ENCODE measurements at places on chromosomes 7 and 10.

DNA sequence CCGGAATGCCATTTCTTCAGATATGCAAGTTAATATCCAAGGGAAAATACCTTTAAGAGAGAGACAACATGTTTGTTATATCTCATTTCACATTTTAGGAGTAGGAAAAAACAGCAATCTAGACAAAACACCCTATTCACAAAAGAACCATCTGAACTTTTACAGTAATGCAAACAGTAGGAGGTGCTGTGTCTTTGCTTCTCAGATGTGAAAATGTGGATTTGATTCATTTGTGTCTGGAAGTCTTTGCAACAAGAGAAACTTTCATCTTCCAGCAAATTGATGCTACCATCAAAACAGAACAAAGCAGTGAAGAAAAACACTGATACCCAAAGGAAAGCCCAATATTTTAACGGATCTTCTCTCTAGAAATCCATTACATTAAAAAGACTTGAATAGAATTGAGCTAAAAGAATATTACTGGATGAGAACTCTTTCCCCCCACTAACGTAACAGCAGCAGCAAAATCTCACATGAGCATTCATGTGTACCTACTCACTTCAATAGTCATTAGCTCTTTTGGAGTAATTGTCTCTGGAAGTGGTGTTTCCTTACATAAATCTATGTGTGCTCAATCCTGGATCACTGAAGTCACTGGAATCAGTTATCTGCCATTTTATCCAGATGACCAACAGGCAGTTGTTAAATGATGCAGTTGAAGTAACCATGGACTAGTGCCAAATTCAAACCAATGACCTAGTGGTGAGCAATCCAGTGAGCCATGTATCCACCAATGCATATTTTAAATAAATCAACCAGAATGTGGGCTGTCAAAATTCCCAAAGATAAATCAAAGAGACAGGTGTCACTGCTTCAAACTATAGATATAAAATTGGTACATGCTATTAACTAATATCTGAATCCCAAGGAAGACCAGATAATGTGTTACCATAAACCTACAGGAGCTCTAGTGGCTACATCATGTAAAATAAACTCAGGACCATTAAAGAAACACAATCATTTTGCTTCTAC lies 1.8 kb downstream of the SEMA3C start:
- no peak for DNase-seq

GRCh38 chr10:12181065-12181775 lies 14.5 kb downstream of the NUDT5 start:
- DNase-seq: no peak

DNA sequence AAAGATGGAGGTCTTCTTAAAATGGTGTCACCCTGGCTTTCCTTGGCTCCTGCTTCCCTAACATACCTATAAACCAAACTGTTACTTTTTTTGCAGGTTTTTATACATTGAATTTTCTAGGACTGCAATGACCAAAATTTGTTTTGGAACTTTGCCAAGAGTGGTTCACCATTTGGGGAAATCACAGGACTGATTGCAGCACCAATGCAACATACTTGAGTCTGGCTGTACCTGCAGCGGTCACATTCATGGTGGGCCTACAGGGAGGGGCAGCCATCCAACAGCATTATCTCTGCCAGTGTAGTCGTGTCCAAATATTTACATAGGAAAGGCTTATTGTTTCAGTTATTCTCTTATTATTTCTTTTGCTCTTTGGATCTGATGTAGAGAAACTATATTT lies 69.0 kb downstream of the HACD1 start:
- DNase-seq: no peak

DNA sequence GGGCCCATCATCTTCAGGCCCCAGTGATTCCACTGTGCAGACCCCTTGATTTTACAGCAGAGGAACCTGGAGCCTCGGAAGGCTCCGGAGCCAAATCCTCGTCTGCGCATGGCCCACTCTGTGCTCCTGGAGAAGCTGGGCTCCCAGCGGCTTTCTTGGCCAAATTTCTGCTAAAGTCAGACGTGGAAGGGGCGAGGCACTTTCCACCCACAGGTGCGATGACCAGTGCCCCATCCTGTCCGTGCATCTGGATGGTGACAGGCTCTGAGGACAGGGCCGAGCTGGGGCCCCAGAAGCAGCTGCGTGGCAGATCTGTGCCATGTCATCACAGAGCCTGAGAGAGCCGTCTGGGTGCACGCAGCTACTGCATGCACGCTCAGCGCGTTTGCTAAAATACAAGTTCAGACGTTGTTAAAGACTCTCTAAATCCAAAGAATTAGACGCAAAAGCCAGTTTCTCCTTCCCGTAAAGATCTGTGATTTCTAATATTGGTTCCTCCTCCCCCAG lies 57.2 kb downstream of the JAKMIP3 start:
- DNase-seq: no peak

DNA sequence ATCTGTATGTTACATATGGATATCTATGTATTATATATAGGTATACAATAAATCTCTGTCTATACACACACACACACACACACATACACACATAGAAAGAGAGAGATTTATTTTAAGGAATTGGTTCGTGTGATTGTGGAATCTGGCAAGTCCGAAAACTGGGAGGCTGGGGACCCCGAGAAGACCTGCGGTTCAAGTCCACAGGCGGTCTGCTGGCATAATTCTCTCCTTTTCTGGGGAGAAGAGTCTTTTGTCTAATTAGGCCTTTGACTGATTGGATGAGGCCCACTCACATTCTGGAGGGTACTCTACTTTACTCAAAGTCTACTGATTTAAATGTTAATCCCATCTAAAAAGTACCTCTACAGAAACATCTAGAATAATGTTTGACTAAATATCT lies 65.1 kb downstream of the PAPSS2 start:
- DNase-seq: no peak

GRCh38 chr7:47636433-47637175 lies 54.7 kb upstream of the TNS3 start:
- peak; percentile 73 for DNase-seq

DNA sequence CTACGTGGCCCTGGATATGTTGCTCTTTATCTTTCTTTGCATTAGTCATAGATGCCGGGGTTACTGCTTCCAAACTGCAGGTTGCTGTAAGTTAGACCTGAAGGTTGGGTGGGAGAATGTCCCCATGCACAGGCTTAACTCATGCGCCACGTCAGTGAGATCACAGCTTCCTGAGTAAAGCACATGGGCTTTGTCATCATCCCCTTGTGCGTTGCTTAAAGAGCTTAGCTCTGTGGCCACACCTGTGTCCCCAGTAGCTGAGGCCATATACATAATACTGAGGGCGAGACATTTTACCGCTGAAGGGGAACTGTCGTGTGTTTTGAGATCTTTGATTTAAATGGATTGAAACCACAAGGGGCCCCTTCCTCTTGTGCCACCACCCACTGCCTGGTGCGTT lies 45.8 kb upstream of the BTBD16 start:
- DNase-seq: no peak

GRCh38 chr7:29341156-29341555 lies 146.6 kb downstream of the CHN2 start:
- DNase-seq: no peak

DNA sequence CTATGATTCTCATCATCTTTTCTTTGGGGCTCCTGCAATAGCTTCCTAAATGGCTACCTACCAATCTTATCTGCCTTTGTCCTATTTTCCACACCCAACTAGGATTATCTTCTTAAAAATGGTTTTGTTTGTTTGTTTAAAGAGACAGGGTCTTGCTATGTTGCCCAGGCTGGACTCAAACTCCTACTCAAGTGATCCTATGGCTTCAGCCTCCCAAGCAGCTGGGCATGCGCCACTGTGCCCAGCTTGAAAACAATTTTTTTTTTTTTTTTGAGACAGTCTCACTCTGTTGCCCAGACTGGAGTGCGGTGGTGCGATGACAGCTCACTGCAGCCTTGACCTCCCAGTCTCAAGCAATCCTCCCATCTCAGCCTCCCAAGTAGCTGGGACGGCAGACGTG lies 14.9 kb downstream of the DNMBP start:
- no peak for DNase-seq

DNA sequence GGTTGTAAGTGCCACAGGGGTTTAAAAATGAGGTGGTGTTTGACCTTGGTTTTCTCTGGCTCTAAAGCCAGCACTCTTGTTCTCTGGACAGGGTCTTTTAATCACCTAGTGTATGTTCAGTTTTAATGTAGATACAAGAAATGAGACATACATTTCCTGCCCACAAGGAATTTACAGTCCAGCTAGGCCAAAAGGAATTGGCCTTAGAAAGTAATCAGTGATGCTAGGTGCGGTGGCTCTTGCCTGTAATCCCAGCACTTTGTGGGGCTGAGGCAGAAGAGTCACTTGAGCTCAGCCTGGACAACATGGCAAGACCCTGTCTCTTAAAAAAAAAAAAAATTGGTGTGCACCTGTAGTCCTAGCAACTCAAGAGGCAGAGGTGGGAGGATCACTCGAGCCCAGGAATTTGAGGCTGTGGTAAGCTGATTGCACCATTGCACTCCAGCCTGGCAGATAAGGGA lies 100.2 kb downstream of the LRMDA start:
- no peak for DNase-seq

DNA sequence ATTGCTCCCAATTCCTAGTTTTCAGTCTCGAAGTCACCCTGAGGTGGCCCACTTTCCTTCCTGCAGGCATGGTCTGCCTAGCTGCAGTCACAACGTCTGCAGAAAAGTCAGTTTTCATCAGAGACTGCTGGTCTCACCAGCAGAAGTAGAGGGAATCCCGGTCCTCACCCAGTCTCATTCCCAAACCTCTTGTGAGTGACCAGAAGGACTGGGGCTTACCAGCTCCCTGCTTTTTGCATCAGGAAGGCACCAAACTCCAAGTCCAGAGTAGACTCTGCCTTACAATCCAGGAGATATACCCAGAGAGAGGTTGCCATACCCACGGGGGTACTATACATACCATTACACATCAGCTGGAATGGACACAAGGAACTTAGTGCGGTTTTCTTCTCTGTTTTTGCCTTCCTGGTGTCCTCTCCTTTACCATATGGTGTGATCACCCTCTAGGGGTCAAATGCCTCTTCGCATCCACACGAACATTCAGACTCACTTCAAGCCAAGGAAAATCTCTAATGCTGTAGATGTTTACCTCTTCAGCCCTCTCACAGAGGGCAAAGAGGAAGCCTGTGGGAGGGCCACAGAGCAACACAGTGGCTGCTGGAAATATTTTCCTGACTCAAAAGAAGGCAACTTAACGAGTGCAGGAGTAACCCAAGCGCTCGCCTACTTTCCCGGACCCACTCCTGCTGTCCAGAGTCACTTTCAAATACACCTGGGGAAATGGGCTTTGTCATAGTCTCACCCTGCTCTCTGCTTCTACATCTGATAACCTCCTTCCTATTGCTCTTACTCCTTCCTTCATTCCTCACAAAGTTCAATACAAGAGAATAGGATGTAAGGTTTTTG lies 220.9 kb downstream of the C7orf25 start:
- DNase-seq: peak; percentile 66

GRCh38 chr10:88466786-88467185 lies 116.3 kb downstream of the RNLS start:
- DNase-seq: no peak

GRCh38 chr10:11698691-11699549 lies 43.3 kb upstream of the ECHDC3 start:
- DNase-seq: no peak

GRCh38 chr10:126929391-126929790 lies 24.2 kb downstream of the DOCK1 start:
- no peak for DNase-seq

GRCh38 chr10:58570979-58571378 lies 58.3 kb downstream of the BICC1 start:
- no peak for DNase-seq

DNA sequence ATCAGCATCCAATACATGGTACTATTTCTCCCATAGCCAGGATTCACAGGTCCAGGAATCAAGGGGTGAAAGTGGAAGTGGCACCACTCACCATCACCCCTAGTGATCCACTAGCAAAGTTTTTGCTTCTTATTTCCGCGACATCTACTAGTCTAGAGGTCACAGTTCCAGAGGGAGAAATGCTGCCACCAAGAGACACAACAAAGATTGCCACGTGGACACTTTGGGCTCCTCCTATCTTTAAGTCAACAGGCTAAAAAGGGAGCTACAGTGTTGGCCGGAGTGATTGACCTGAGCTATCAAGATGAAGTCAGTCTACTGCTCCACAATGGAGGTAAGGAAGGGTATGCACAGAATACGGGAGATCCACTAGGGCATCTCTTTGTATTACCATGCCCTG lies 178.2 kb downstream of the AKR1D1 start:
- DNase-seq: no peak

DNA sequence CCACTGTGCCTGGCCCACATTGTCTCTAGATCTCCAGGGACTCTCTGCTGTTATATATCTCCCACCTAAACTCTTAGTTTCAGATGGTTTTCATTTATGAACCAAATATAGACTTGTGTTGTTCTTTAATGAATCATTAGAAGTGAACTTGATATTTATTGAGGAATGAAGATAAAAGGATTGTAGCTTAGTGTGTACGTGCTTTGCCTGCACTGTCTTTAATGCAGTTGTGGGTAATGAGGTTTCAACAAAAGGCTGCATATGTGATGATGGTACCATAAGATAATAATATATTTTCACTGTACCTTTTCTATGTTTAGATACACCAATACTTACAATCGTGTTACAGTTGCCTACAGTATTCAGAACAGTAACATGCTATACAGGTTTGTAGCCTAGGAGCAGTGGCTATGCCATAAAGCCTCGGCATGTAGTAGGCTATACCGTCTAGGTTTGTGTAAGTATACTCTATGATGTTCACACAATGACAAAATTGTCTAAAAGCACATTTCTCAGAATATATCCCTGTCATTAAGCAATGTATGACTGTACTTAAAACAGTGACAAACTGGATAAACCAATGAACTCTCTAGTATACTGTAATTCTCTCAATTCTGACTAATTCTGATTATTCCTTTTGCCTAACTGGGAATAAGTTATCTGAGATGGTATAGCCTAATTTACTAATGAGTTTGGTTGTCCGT lies 25.2 kb downstream of the VCL start:
- no peak for DNase-seq

DNA sequence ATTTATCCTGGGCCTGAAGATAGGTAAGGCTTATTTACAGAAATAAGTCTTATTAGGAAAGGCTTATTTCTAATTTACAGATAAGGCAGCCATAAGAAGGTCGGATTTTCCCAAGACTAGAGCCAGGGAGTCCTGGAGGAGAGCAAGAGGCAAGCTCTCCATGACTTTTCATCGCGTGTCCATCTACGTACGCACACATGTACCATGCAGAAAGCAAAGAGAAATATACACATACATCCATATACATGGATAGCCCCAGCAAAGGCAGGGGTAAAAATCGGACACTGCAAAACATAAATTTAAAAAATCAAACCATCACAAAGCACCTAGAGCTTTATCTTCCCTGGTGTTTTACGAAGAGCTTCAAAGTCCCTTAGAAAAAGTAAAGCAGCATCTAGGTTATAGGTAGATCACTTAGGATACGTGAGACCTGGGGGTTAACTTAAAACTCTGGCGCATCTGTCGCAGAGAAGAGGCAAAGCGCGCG lies 25.8 kb upstream of the ZRANB1 start:
- no peak for DNase-seq

DNA sequence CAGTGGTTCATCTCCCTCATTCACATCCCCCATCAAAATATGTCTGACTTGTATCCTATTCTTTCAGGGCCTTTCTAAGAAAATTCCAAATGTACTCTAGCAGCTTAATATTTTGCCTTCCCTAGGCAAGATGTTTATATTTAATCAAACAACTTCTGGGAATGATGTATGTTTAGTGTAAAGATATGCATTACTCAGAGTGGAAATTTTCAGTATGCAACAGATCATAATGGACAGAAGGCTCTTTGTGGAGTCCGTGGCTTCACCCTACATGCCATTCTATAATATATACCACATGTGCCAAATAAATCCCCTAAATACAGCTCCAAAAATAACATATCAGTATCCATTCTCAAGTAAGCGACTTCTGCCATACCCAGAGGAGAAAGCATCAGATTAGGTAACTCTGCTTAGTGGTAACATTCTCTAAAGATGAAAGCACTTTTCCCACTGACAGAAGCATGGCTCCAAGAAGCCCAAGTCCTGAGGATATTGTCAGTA lies 316.6 kb downstream of the KCNMA1 start:
- no peak for DNase-seq
